ENCODE measurements at places on chromosomes 5 and 9.

DNA sequence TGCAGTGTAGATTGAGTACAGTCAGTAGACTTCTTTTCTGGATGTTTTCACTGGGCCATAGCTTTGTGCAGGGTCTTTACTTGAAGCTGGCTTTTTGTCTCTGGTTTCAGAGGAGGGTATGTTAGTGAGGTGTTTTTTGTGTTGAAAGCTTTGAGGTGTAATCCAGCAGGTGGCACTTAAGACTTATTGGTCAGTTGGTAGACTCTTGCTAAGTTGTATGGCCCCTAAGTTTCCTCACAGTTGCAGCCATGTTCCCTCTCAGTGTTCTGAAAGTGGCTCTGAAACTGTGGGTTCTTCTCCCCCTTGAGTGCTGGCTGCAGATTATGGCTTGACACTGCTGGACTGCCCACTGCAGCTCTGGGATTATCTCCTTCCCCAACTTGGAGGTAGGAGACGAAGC, 55.7 kb upstream of the SLC44A1 start:
- no peak for DNase-seq

- no peak for DNase-seq
Measured at GRCh38 chr5:173178369-173178910, 34.1 kb downstream of the BNIP1 start.

- DNase-seq, result peak; percentile 73
Measured at GRCh38 chr9:21031091-21031807, at the start of gene HACD4. TSS of gene HACD4 (minus strand) at chr9:21031640. CDS start at chr9:21031590, 50 bp downstream.

- no peak for DNase-seq
Measured at GRCh38 chr9:105331755-105332154, 87.3 kb downstream of the SLC44A1 start.

GRCh38 chr5:174159327-174160114, 114.0 kb downstream of the NSG2 start:
- no peak for DNase-seq

Measured in activated CD4-positive, alpha-beta T cell treated with anti-CD3 and anti-CD28 coated beads, Interleukin-2, Interleukin-4, amounts not matched to agents 100 ng/mL and 50 ng/mL, durations not matched to agents 16 hours and 8 hours (primary cell).